ENCODE measurements at places on chromosomes 11 and 22. TPM values are rescaled to one million over a fixed set of nuclear protein-coding genes. Genes with fewer than 3 reads are reported as not detected.

DNA sequence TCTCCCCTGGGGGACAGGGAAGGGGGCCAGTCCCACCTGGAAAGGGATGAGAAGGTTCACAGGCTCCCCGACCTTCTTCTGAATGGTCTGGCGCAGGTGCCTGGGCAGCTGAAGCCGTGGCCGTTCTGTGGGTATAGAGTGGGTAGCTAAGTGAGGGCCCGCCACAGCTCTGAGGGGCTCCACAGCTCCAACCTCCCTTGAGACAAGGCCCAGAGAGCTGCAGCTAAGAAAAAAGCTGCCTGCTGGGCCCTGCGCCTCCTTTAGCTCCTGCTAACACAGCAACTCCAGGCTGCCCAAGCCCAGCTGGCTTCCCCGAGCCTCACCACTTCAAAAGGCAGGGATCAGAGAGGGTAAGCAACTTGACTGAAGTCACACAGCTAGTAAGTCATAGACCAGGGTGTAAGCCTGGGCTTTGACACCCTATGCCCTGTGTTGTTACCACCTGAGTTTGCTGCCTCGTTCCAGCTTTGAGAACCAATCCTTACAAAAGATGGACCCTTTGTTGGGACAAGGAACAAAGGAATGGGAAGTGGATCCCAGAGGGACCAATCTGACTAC, 18.5 kb downstream of the MYBPC3 start:
- H3K27ac ChIP-seq: no peak overlapping the region
- no peaks in the 10 kb centered on the region for H3K27me3 ChIP-seq
- no peaks in the 10 kb centered on the region for H3K36me3 ChIP-seq
- DNase-seq: no peak
- H3K4me3 ChIP-seq: no peak overlapping the region
- no peaks in the 10 kb centered on the region for H3K4me1 ChIP-seq

GRCh38 chr11:65479184-65480145, 19.4 kb upstream of the MALAT1 start:
- H3K27me3 ChIP-seq: no peaks in the 10 kb centered on the region
- peak; percentile 82 for DNase-seq
- no peak overlapping the region for H3K4me3 ChIP-seq
- H3K36me3 ChIP-seq: no peaks in the 10 kb centered on the region
- peak overlapping the region; percentile 99 for H3K27ac ChIP-seq

GRCh38 chr11:69497221-69497787, 15.8 kb downstream of the LINC01488 start:
- H3K27ac ChIP-seq: no peak overlapping the region
- H3K4me1 ChIP-seq: no peaks in the 10 kb centered on the region
- H3K36me3 ChIP-seq: no peaks in the 10 kb centered on the region
- DNase-seq: peak; percentile 93
- H3K27me3 ChIP-seq: no peaks in the 10 kb centered on the region
- H3K4me3 ChIP-seq: no peak overlapping the region

DNA sequence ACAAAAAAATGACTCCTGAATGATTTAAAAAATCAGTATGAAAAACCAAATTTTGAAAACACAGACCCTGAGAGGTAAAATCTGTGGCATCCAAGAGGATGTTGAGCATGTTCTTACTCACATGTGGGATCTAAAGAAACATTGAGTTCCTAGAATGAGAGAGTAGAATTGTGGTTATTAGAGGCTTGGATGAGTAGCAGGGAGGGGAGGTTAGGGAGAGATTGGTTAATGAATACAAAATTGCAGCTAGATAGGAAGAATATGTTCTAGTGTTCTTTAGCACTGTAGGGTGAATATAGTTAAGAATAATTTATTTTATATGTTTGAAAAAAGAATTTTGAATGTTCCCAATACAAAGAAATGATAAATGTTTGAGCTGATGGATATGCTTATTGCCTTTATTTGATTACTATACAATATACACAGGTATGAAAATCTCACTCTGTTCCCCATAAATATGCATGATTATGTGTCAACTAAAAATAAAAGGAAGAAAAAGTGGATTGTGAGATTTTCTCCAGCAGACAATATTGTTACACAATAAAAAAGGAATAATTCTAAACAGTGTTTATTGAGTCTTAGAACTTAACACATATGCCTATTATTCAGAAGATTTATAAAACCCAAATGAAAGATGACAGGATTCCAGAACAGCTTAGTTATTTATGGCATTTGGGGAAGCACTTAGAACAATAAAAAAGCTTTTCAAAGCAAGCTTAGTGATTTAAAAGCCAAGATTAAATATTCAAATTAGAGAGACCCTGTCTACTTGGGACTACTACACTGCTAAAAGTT, 28.7 kb downstream of the MS4A2 start:
- H3K36me3 ChIP-seq: no peaks in the 10 kb centered on the region
- no peak overlapping the region for H3K27ac ChIP-seq
- DNase-seq: no peak
- no peak overlapping the region for H3K4me3 ChIP-seq
- no peaks in the 10 kb centered on the region for H3K27me3 ChIP-seq
- no peaks in the 10 kb centered on the region for H3K4me1 ChIP-seq

- no peak for DNase-seq
- H3K36me3 ChIP-seq: no peaks in the 10 kb centered on the region
- no peak within 1 kb of the TSS for H3K4me3 ChIP-seq
- no peak within 1 kb of the TSS for H3K27ac ChIP-seq
- H3K4me1 ChIP-seq: no peaks in the 10 kb centered on the region
- H3K27me3 ChIP-seq: no peaks in the 10 kb centered on the region
Measured at GRCh38 chr11:1834779-1835670, at the start of gene SYT8. SYT8 (plus strand) TSS chr11:1834990; CDS start chr11:1835106, 116 bp downstream.

GRCh38 chr11:46918083-46918787, at the start of gene LRP4:
LRP4 (minus strand) TSS chr11:46918550; CDS start chr11:46918379, 171 bp downstream.
- H3K4me3 ChIP-seq: peak within 1 kb of the TSS; percentile 60
- H3K27ac ChIP-seq: no peak within 1 kb of the TSS
- peak; percentile 86 for DNase-seq
- no peaks in the 10 kb centered on the region for H3K4me1 ChIP-seq
- H3K27me3 ChIP-seq: no peaks in the 10 kb centered on the region

DNA sequence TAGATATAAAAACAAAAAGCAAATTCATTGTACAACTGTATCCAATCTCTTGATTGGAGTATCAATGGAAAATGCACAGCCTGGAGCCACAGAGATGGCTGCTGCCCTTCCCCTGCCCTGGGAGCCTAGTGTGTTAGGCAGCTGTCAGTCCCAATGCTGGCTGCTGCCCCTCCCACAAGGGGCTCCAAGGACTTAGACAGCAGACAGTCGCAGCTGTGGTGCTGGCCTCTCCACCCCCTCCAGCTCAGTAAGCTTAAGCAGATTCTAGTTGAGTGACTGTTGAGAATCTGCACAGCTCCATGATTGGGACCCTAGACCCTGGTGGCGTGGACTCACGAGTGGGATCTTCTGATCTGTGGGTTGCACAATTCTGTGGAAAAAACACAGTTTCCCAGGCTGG, 1511.2 kb downstream of the FAM181B start:
- no peaks in the 10 kb centered on the region for H3K36me3 ChIP-seq
- no peak overlapping the region for H3K4me3 ChIP-seq
- H3K4me1 ChIP-seq: no peaks in the 10 kb centered on the region
- H3K27me3 ChIP-seq: no peaks in the 10 kb centered on the region
- no peak overlapping the region for H3K27ac ChIP-seq

GRCh38 chr22:39925273-39925672, 24.4 kb downstream of the GRAP2 start:
- no peak overlapping the region for H3K4me3 ChIP-seq
- no peak overlapping the region for H3K27ac ChIP-seq
- H3K36me3 ChIP-seq: no peaks in the 10 kb centered on the region
- no peaks in the 10 kb centered on the region for H3K27me3 ChIP-seq

DNA sequence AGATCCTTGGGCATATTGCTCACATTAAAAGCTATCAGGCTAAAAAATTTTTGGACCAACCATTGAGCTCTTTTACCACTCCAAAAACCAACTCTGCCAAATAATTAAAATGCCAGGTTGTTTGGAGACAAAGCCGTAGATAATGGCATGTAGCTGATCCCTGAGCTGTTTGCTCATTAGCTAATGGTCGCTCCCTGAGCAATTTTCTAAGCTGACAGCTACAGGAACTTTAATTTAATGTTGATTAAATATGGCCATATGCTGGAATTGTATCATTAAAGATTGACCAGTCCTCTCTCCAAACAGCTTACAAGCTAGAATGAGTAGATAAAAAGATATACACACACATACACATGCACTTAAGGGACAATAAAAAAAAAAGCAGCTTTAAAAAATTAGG, 216.2 kb upstream of the ARHGAP20 start:
- no peaks in the 10 kb centered on the region for H3K27me3 ChIP-seq
- H3K36me3 ChIP-seq: no peaks in the 10 kb centered on the region
- no peak for DNase-seq
- no peak overlapping the region for H3K27ac ChIP-seq
- no peak overlapping the region for H3K4me3 ChIP-seq
- peaks cover 2% of the 10 kb centered on the region for H3K4me1 ChIP-seq

DNA sequence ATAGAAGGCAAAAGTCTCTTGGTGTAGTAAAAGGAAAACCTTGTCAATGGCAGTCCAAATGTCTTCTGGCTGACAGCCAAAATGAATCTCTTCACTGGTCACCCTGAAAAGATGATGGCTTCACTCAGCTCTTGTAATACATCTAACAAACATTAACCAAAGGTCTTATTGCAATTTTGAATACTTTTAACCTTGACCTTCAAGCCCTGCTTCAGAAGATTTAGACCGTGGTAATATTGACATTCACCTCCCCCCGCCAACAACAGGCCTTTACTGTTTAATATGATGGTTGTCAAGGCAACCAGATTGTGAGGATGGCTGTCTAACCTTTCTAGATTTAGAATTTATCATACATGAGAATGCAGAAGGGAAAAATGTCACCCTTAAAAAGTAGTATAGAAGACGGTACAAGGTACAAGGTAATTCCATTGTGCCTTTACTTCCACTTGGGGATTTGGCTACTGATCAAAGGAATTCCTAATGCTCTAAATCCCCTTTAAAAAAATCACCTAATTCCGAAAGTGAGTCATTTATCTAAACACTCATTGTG, 342.3 kb downstream of the LARGE1 start:
- no peaks in the 10 kb centered on the region for H3K4me1 ChIP-seq
- no peak for DNase-seq
- no peaks in the 10 kb centered on the region for H3K36me3 ChIP-seq
- H3K4me3 ChIP-seq: no peak overlapping the region

GRCh38 chr11:121643479-121644186, 190.9 kb upstream of the SORL1-AS1 start:
- H3K4me3 ChIP-seq: no peak overlapping the region
- H3K4me1 ChIP-seq: no peaks in the 10 kb centered on the region
- no peaks in the 10 kb centered on the region for H3K36me3 ChIP-seq
- no peak overlapping the region for H3K27ac ChIP-seq

- no peaks in the 10 kb centered on the region for H3K27me3 ChIP-seq
- H3K27ac ChIP-seq: no peak overlapping the region
- DNase-seq: peak; percentile 77
- no peak overlapping the region for H3K4me3 ChIP-seq
- no peaks in the 10 kb centered on the region for H3K4me1 ChIP-seq
Measured at GRCh38 chr11:76626921-76627401, 43.6 kb downstream of the LRRC32 start.

DNA sequence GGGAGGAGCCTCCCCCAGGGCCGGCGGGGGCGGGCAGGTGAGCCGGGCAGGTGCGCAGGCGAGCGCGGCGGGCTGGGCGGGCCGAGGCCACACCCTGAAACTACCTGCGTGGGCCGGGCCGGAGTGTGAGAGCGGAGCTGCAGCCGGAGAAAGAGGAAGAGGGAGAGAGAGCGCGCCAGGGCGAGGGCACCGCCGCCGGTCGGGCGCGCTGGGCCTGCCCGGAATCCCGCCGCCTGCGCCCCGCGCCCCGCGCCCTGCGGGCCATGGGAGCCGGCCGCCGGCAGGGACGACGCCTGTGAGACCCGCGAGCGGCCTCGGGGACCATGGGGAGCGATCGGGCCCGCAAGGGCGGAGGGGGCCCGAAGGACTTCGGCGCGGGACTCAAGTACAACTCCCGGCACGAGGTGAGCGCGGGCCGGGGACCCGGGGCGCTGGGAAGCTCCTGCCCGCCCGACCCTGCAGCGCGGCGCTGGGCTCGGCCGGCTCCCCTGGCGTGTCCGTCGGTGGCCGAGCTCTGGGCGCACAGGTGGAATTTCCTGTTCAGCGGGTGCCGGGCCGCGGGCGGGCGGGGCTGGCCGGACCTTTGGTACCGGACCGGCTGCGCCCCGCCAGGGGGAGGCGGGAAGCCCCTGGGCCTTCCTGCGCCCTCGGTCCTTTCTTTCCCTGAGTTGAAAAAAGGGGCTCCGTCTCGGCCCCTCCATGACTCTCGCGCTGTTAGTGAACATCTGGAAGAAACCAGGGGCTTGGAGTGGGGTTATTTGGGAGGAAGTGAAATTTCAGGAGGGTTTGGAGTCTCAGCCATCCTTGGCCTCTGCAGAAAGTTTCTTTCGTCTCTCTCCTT, at the start of gene ST14:
TSS of gene ST14 (plus strand) at position 126 of the 841 bp plus-strand sequence. CDS start at position 324, 198 bp downstream.
- no peaks in the 10 kb centered on the region for H3K4me1 ChIP-seq
- H3K27me3 ChIP-seq: no peaks in the 10 kb centered on the region
- H3K36me3 ChIP-seq: no peaks in the 10 kb centered on the region
- H3K27ac ChIP-seq: no peak within 1 kb of the TSS
- DNase-seq: no peak

- H3K27ac ChIP-seq: no peak overlapping the region
- no peaks in the 10 kb centered on the region for H3K27me3 ChIP-seq
- H3K4me3 ChIP-seq: no peak overlapping the region
- no peak for DNase-seq
- H3K36me3 ChIP-seq: no peaks in the 10 kb centered on the region
- no peaks in the 10 kb centered on the region for H3K4me1 ChIP-seq
Measured at GRCh38 chr11:45518833-45519535, 146.4 kb downstream of the CHST1 start.

DNA sequence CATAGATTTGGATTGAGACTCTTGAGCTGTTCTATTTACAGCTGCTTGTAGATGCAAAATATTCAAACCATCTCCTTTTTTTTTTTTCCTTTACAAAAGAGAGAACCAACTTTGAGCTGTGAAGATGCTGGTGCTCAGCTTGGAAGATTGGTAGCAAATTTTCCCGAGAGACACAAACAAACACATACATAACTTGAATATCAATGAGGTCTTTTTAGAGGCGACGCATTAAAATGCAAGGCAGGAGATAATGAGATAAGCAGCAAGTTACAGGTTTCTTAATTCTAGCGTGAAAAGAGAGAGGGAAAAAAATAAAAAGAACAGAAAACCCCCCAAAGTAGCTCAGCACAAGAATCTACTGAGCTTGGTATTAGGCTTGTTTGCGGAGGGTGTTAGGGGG, 247.0 kb upstream of the SORL1-AS1 start:
- no peak overlapping the region for H3K27ac ChIP-seq
- H3K27me3 ChIP-seq: no peaks in the 10 kb centered on the region
- H3K4me1 ChIP-seq: peaks cover 2% of the 10 kb centered on the region
- H3K4me3 ChIP-seq: no peak overlapping the region
- H3K36me3 ChIP-seq: no peaks in the 10 kb centered on the region

F2 gene
- not detected for total RNA-seq

BACE1-AS gene
- total RNA-seq: 11.5 TPM

CRYBB3 gene
- 0.97 TPM for total RNA-seq

DDI1 gene
- not detected for total RNA-seq

PRG3 gene
- total RNA-seq: not detected

CCDC188 gene
- 4.0 TPM for total RNA-seq

GALNT18 gene
- total RNA-seq: 37.3 TPM

SOX6 gene
- total RNA-seq: 11.8 TPM

C1QTNF4 gene
- 2.3 TPM for total RNA-seq

RIC3 gene
- total RNA-seq: 7.8 TPM

C11orf97 gene
- not detected for total RNA-seq

CTR9 gene
- 32.2 TPM for total RNA-seq

All from aorta (tissue), 5 donors.